NCI-H1092 (cell line): ENCODE measurements at places on chromosomes 4 and X.

- no peak for DNase-seq
These were observed 12.3 kb upstream of the ENOX2 start for GRCh38 chrX:130915302-130915701.

GRCh38 chr4:133592591-133592990 lies 443.5 kb downstream of the PCDH10 start:
- no peak for DNase-seq

DNA sequence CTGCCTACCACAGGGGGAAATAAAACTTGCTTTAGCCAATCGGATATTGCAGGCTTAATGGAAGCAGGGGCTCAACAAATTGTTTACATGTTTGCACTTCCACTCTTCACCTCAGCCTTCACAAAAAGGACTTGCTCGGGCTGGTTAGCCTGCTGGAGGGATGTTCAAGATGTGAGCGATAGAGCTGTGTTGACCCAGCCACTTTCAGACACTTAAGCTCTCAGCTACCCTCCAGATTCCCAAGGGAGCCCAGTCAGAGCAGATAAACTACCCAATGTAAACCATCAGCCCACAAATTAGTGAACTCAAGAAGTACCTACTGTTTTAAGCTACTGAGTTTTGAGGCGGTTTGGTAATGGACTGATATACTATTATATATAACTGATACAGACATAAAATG lies 508.4 kb upstream of the FTHL17 start:
- DNase-seq: no peak

GRCh38 chrX:39577985-39578869 lies 519.5 kb downstream of the BCOR start:
- no peak for DNase-seq
